Activated CD8-positive, alpha-beta memory T cell treated with anti-CD3 and anti-CD28 coated beads for 48 hours (primary cell): ENCODE measurements at places on chromosomes 12 and 14.

GRCh38 chr12:45613296-45613695 lies 116.2 kb upstream of the ARID2 start:
- DNase-seq: no peak

DNA sequence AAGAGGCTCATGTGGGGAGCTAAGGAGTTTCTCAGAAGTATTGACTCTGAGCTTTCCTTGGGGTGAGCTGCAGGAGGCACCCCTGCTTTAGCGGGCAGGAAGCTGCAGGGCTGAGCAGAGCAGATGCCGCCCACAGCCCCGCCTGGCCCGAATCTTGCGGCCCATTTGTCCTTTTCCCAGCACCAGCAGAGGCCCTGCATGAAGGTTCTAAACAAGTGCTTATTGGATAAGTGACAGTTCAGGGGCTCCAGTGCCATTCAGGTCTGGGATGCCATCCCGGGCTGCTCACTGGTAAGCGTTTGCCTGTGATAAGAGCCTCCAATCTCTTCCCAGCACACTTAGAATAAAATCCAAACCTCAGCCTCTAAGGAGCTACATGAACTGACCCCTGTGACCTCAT lies 11.4 kb downstream of the RILPL1 start:
- DNase-seq: no peak

GRCh38 chr12:115388139-115388538 lies 704.2 kb upstream of the TBX3 start:
- no peak for DNase-seq

GRCh38 chr12:14373217-14373616 lies 7.7 kb downstream of the ATF7IP start:
- DNase-seq: no peak

DNA sequence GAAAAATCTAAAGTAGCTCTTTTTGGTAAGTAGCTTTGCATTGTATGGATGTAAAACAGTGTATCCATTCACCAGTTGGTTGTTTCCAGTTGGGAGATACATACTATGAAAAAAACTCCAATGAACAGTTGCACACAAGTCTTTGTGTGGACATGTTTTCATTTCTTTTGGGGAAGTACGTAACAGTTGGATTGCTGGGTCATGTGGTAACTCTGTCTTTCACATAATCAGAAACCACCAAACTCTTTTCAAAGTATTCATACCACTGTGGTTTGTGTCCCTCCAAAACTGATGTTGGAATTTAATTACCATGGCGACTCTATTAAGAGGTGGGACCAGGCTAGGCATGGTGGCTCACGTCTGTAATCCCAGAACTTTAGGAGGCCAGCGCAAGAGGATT lies 58.9 kb upstream of the RESF1 start:
- no peak for DNase-seq

DNA sequence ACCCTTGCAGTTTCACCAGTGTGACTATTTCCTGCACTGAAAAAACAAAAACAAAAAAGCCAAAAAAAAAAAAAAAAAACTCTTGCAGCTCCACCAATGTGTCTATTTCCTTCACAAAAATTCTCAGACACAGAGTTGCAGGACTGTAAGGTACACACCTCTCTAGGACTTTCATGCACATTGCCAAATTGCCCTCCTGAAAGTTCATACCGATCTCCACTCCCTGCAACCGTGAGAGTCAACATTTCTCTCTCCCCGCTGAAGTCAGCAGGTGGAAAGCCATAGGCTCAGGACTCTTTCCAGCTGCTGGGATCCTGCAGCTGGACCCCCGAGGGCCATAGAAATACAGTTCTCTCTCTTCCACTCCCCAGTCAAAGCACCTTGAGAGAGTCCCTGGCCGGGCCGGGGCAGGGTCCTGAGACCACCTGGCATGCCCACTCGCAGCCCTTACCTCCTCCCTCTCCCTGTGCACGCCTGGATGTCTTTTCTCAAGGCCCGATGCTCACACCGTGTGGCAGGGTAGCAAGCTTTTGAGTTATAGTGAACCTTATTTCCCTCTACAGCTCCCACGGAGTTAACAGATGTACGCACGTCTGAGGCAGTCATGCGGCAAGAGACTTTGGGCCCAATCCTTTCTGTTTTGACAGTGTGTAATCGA lies 23.6 kb downstream of the MMAB start:
- no peak for DNase-seq

DNA sequence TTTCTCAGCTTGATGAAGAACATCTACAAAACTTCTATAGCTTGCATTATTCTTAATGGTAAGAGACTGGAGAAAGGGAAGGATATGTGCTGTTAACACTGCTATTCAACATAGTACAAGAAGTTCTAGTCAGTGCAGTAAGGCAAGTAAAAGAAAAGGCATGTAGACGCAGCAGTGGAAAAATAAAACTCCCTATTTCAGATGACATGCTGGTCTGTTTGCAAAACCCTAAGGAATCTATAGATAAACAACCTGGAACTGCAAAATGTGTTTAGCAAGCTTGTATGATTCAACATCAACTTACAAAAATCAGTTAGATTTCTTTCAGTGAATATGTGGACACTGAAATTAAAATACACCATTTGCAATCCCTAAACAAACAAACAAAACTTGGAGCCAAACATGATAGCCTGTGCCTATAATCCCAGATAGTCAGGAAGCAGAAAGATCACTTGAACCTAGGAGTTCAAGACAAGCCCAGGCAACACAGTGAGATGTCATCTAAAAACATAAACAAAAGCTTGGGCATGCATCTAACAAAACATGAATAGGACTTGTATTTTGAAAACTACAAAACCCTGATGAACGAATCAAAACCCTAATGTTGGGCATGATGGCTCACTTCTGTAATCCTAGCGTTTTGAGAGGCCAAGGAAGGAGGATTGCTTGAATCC lies 293.6 kb upstream of the RGS6 start:
- no peak for DNase-seq

GRCh38 chr12:34599530-34600513 lies 577.5 kb downstream of the ALG10 start:
- no peak for DNase-seq

- no peak for DNase-seq
Measured at GRCh38 chr14:60984196-60984595, 3.2 kb downstream of the SLC38A6 start.
